NCI-H2107 (cell line): ENCODE measurements at places on chromosomes 5 and 9.
A peak's percentile ranks its signal among the peaks of the same experiment; 100 is the strongest.

DNA sequence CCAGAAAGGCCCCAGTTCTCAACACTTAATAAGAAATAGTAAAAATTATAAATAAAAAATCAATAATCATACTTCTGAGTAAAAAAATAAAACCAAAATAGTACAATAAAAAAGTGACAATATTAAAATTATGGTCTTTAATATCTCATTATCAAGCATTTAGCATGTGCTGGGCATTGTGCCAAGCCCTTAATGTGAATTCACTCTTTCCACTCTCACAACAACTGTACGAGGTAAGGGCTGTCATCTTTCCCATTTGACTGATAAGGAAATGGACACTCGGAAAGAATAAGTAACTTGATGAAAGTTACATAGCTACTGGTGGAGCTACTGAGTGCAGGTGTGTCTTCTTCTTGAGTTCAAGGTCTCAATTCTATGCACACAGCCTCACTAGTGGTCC is 43.6 kb downstream of the SEC61B start:
- DNase-seq: no peak

- no peak for DNase-seq
Observed at GRCh38 chr5:81694726-81695125, 56.2 kb downstream of the SSBP2 start.

GRCh38 chr9:134128727-134129679 is 6.9 kb upstream of the WDR5 start:
- peak; percentile 24 for DNase-seq

DNA sequence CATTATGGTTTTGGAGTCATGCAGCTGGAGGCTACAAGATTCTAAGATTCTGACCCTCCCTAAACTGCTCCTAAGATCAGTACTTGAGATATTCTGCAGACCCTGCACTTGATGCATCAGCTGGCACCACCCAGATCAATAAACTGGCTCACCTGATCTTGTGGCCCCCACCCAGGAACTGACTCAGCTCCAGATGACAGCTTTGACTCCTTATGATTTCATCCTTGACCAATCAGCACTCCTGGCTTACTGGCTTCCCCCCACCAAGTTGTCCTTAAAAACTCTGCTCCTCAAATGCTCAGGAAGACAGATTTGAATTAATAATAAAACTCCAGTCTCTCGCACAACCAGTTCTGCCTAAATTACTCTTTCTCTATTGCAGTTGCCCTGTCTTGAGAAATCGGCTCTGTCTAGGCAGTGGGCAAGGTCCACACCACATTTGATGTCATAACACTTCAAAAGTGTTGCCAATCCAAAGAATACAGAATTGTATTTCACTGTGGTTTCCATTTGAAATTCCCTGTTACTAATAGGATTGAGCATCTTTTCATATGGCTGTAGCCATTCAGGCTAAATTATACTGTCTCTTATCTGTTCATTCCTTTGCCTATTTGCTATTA is 14.8 kb upstream of the SLC30A5 start:
- no peak for DNase-seq

GRCh38 chr5:7320701-7321301 is 75.1 kb upstream of the ADCY2 start:
- no peak for DNase-seq

- no peak for DNase-seq
Observed at GRCh38 chr5:179862891-179863290, 4.3 kb upstream of the MRNIP start.

- no peak for DNase-seq
Observed at GRCh38 chr9:87714819-87715218, 11.1 kb upstream of the CTSL start.

- DNase-seq: no peak
Observed at GRCh38 chr5:147208134-147208533, 26.7 kb upstream of the STK32A start.

GRCh38 chr9:135797507-135798262 is 95.7 kb downstream of the KCNT1 start:
- no peak for DNase-seq
